Effector memory CD8-positive, alpha-beta T cell (primary cell): ENCODE measurements at places on chromosomes 4 and X.

DNA sequence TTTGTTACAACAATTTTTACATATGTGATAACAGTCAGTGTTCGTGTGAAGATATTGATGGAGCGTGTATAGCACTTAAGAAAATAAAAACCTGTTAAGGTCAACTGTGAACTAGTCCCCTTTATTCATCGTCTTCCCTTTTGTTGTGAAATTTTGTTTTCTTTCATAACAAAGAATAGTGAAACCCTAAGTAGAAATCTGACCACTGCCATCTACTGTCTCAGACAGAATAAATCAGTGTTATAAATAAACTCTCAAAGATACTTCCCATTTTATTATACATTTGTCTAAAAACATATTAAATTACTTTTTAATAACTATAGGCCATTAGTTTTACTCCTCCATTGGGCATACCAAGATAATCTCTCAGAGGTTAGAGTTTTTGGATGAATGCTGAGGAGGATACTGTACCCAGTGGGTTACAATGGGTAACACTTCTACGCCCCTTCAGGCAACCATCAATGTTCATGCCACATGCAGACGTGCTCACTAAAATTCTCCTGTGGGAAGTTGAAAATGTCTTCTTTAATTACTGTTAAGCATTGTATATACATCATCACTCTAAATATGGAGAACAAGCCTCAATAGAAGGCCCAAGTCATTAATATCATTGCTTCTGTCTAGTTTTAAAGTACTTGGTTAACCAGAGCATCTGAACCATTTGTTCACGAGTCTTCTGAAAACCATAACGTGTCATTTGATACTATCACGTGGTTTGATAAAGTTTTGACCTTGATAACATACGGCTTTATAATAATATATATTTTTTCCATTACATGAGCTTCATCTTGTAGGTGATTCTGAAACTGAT is 171.2 kb downstream of the TMA16 start:
- DNase-seq: no peak

- DNase-seq: no peak
These were observed 20.4 kb downstream of the NUP54 start for GRCh38 chr4:76127754-76128153.

GRCh38 chr4:925771-926500 is 6.2 kb downstream of the GAK start:
- DNase-seq: no peak

DNA sequence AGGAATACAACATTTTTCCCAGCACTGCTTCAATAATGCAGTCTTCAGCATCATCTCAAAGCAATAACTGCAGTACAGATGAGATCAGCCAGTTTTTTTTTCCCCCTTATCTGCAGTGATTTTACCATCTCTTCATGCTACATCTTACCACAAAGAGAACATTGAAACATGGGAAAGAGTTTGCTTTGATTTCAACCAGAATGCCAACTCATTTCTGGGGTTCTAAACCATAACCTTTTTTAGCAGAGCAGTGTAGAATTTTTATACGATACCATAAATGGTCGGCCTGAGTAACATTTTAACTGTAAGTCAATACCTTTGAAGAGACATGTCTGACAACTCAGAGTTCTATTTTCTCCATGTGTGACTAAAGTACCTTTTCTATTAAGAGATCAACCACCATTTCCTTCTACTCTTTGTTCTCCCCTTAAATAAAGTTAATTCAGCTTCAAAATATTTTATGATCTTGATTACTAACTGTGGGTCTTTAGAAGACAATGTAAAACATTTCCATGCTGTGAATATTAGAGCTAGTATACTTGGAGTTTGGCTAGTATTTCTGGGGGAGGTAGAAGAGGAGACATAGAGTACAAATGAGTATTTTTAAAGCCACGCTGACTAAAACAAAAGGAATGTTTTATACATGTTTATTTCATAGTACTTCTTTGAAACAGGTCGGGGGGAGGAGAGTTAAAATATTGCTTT is 69.1 kb downstream of the TET2 start:
- no peak for DNase-seq

GRCh38 chr4:8300832-8301231 is 31.3 kb downstream of the HTRA3 start:
- DNase-seq: no peak

DNA sequence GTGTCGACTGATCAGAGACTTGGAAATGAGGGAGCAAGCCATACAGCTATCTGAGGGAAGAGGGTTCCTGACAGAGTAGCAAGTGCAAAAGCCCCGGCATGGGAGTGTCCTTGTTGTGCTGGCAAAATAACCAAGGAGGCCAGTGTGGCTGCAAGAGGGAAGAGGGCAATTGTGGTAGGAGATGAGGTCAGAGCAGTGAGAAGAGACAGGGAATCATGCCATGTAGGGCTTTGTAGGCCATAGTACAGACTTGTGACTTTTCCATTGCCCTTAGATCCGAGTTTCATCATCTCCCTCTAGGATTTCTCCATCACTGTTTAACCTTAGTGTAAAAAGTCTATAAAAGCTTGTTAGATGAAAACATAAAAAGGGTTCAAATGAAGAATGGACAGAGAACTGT is 76.2 kb downstream of the DOCK11 start:
- DNase-seq: no peak

DNA sequence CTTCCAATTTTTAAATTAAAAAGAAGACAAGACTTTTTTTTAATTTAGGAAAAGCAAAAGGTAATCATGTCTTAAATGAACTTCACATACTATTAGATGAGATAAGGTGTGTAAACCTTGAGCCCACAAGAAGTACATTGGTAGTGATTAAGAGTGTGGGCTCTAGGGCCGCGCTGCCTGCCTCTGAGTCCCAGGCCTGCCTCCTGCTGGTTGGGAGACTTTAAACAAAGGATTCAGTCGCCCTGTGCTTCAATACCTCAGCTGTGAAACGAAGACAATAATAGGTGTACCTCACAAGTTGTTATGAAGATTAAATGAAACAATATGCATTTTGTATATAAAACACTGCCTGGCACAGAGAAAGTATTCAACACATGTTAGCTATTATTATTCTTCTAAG is 95.9 kb upstream of the MYOZ2 start:
- DNase-seq: no peak

DNA sequence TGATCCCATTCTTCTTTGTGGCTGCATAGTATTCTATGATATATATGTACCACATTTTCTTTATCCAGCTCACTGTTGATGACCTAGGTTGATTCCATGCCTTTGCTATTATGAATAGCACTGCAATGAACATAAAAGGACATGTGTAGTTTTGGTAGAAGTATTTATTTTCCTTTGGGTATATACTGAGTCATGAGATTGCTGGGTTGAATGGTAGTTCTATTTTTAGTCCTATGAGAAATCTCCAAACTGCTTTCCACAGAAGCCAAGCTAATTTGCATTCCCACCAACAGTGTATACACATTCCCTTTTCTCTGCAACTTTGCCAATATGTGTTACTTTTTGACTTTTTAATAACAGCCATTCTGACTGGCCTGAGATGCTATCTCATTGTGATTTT is 278.3 kb downstream of the PCDH18 start:
- no peak for DNase-seq

DNA sequence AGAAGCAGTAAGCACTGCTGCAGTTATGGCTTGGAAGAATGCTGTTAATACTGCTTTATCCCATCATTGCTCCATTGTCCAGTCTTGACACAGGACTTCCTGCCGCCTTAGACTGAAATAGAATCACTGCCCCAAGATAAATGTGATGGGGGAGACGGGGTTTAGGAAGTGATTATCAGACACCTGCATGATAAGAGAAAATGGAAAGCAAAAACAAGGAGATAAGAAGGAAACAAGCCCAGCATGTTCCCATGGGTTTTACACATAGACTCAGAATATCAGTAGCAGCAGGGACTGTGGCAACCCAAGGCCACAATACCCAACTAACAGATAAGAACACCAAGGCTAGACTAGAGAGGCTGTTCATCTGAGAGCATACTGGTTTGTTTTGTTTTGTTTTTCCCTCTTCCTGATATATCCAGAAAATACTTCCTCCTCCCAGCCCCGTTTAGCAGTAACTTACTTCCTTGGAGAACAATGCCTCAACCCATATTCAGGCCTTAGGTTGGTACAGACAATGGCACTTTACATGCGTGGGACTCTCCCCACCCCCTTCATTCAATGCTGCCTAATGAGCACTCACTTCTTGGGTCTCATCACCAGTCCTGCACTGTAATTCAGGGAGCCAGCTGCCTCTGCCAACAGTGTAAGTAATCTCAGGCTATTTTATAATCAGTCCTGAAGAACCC is 232.6 kb downstream of the CBR4 start:
- no peak for DNase-seq

DNA sequence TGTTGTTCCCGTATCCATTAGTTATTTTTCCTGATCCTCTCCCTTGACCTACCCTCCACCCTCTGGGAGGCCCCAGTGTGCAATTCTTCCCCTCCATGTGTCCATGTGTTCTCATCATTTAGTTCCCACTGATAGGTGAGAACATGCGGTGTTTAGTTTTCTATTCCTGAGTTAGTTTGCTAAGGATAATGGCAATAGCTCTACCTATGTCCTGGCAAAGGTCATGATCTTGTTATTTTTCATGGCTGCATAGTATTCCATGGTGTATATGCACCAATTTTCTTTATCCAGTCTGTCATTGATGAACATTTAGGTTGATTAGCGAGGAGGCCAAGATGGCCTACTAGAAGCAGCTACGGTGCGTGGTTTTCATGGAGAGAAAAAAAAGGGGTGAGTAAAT is 714.1 kb downstream of the STIM2 start:
- no peak for DNase-seq

GRCh38 chrX:10855845-10856244 is 235.5 kb upstream of the MID1 start:
- DNase-seq: no peak

DNA sequence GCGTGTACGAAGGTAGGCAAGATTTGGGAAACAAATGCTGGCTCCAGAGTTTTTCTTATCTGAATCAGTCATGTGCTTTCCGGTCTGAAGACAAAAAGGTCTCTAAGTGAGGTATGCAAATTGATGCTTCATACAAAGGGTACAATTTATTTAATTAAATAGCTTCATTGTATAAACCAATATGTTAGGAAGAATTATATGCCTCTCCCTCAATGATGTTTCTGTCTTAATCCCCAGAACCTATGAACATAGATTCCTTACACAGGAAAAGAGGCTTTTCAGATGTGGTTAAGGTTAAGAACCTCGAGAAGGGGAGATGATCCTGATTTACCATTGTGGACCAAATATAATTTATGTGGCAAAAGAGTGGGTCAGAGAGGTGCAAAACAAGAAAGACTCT is 543.5 kb upstream of the PCDH10 start:
- DNase-seq: no peak

GRCh38 chr4:62070291-62070852 is 870.2 kb downstream of the ADGRL3 start:
- no peak for DNase-seq

- no peak for DNase-seq
These were observed 13.4 kb downstream of the LEF1 start for GRCh38 chr4:108155373-108155772.

- DNase-seq: no peak
These were observed 167.1 kb downstream of the DHX15 start for GRCh38 chr4:24417206-24417605.

DNA sequence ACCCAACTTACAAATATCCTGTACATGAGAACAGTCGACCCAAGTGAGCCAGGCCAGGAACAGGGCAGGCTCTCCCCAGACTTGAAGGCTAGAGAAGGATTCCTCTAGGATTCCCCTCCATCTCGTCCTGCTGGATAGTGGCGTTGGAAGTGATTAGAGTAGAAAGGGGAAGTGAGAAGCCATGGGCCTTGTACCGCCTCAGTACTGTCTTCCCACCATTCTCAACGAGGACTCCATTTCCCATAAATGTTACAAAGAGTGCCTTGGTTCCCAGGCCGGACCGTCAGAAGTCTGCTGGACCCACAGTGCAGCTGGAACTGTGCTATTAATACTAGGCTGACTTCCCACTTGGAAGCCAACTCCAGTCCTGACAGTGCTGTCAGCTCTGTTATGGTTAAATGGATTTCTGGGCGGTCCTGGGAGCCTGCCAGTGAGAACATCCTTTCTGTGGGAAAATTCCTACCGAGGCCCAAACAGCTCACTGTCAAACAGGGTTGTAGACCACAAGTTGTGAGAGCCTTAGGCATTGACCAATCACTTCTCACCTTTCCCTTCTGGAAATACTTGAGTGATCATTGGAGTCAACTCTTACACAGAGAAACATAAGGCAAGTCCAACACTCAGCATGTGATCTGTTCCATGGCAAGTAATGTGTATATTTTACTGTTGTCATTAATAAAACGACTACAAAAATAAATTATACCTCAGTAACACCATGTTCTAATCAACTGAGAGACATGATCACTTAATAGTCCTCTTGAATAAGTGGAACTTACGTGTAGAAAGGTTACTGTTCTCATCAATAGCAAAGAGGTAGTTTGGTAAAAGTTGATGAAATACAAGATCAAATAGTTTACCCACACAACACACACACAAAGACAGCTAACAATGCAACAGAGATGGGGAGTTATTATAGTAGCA is 58.4 kb downstream of the AMELX start:
- DNase-seq: no peak

DNA sequence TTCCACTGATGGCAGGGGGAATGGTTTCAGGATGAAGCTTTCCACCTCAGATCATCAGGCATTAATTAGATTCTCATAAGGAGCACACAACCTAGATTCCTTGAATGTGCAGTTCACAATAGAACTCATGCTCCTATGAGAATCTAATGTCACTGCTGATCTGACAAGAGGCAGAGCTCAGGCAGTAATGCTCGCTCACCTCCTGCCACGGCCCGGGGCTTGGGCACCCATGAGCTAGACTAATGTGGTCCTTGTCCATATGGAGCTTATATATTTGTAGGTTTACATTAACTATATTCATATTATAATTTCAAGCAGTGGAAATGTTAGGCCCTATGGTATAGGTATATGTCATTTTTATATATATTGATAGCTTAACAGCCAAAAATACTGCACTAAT is 24.4 kb downstream of the SLC9B2 start:
- no peak for DNase-seq

- no peak for DNase-seq
These were observed 7.7 kb upstream of the HAND2 start for GRCh38 chr4:173537613-173538147.

GRCh38 chrX:9656277-9656676 is 109.4 kb downstream of the GPR143 start:
- DNase-seq: no peak

GRCh38 chrX:77793946-77794345 is 7.9 kb upstream of the ATRX start:
- no peak for DNase-seq

- DNase-seq: no peak
These were observed 164.4 kb downstream of the CXXC4 start for GRCh38 chr4:104330125-104330905.

DNA sequence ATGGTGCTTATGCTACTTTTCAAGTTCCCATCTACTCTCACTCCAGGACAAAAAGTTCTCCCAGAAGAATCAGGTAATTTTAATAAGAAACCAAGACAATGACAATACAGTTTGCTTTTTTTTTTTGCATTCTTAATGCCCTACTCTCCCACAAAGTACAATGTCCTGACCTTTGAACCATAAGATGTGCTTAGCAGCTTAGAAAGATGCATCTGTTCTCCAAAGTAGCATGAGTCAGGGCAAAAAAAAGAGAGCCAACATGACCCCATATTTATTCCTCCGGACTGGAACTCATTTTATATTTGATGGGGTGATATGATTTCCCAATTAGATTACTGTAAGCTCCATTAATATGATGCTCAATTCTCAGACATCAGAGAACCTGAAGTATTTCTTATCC is 16.5 kb upstream of the PDCL2 start:
- DNase-seq: no peak
